A549 treated with GW870086 at 1 μM for 4 hours (cell line): ENCODE measurements at places on chromosomes 3 and 15. TPM values are rescaled to one million over a fixed set of nuclear protein-coding genes. Genes with fewer than 3 reads are reported as not detected.

The GOLGA8S gene
- total RNA-seq, result 0.07 to 0.19 TPM (median 0.17 TPM) in 5 replicates

The CHRM5 gene
- 0.06 TPM in 1 of 5 replicates, not detected in the others for total RNA-seq

The GUCA1C gene
- total RNA-seq, result not detected in 5 replicates

The CKMT1A gene
- total RNA-seq, result 1.8 to 4.5 TPM (median 2.3 TPM) in 5 replicates

The IGDCC3 gene
- 0.09 to 0.23 TPM (median 0.16 TPM) in 5 replicates for total RNA-seq

The GOLGA8T gene
- 0.86 to 2.2 TPM (median 1.9 TPM) in 5 replicates for total RNA-seq

The CCR9 gene
- not detected in 5 replicates for total RNA-seq

The SLC24A5 gene
- not detected in 5 replicates for total RNA-seq

The RTP3 gene
- total RNA-seq, result not detected in 5 replicates

The APOD gene
- total RNA-seq, result 0.79 to 1.2 TPM (median 0.87 TPM) in 5 replicates

The CHCHD4 gene
- 34.9 to 39.2 TPM (median 36.6 TPM) in 5 replicates for total RNA-seq

The GOLGA6A gene
- total RNA-seq, result 0.06 to 0.16 TPM (median 0.09 TPM) in 5 replicates

The AGTR1 gene
- total RNA-seq, result 0.49 to 0.77 TPM (median 0.55 TPM) in 5 replicates

The P2RY1 gene
- 0.43 to 0.60 TPM (median 0.50 TPM) in 5 replicates for total RNA-seq

The GOLGA6L10 gene
- total RNA-seq, result 0.33 to 0.56 TPM (median 0.50 TPM) in 5 replicates
